ENCODE measurements at places on chromosomes 2 and 18.

DNA sequence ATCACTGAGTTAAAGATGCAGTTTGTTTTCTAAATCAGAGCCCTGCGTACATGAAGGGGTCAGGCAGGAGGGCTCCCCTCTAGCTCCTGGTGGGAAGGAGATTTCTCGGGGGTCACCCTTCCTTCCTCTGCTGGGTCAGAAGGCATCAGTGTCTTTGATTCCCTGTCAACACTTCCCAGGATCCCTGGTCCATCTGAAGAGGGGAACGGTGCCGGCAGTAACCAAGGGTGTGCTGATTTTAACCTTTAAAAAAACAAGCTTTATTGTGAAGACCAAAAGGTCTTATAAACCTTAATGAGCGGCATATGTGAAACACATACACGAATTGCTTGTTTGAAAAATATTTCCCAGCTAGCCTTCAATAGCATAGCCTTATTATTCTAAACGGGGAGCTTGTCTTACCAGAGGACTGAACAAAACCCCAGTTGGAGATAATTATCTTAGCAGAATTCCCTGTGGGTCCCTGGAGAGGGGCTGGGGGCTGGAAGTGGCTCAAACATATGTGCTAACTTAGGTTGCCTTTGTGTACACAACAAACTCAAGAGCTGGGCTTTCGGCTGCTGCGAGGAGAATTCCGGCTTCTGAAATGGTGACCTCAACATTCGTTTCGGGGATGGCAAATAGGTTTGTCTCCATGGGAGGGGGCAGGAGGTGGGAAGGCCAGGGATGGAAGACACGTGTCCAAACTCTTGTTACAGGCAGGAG lies 114.9 kb upstream of the MYCN start:
- no peak for DNase-seq

DNA sequence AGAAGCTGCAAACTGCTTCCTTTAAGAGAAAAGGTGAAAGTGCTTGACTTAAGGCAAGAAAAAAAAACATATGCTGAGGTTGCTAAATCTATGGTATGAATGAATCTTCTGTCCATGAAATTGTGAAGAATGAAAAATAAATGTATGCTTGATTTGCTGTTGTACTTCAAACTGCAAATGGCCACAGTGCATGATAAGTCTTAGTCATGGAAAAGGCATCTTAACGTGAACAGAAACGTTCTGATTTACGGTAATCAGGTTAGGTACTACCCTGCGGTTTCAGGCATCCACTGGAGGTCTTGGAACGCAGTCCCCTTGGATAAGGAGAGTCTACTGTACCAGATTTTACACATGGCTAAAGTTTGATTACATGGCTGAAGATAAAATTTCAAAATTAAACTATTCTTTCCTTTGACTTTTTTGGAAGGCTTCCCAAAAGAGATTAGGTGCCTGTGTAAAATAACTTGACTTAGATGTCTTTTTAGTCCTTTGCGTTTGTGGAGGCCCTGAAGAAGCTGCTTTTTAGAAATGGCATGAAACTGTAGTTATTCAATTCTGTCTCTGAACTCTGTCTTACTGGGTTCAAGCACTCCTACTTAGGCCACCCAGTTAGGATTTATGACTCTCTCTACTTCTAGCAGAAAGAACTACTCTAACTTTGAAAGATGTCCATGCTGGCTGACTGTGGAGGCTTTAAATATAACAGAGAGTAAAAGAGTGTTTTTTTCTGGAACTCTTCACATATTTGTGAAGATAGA lies 35.9 kb upstream of the SCN9A start:
- DNase-seq = no peak

DNA sequence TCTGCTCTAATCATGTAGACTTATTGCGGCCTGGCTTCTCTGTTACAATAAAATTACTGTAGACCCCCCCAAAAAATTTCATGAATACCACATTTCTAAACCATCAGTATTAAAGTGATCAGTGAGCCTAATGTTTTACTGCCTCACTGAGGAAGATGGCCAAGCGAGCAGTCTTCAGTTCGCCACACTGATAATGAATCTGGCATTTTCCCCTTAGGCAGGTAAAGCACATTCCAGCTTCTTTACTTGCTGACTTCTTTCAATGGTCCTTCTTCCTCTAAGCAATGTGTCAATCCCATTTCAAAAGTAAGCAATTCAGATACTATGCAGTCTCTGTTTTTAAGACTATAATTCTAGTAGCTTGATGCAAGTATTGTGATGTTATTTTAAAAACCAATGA lies 137.6 kb downstream of the LAMA1 start:
- no peak for DNase-seq

- DNase-seq = peak; percentile 97
Observed at GRCh38 chr2:96265840-96266679, at the start of the genes CIAO1 and TMEM127. Gene CIAO1 (plus strand): TSS chr2:96266225. CDS start chr2:96266351, 126 bp downstream. Gene TMEM127 (minus strand): TSS chr2:96265997. CDS start chr2:96265381, 616 bp downstream.

DNA sequence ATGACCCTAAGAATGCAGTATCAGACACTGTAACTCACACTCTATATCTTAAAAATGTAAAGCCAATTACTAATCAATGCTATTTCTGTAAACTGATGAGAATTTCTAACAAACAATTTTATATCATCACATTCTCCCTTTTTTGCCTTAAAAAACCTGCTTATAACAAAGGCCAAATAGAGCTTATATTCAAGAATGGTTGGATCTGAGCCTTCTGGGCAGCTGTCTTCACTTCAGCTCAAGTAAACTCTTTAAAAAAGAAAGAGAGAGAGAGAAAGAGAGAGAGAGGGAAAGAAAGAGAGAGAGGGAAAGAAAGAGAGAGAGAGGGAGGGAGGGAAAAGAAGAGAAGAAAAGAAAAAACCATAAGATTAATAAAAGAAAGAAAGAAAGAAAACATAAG lies 231.8 kb downstream of the KCNE4 start:
- DNase-seq = no peak

DNA sequence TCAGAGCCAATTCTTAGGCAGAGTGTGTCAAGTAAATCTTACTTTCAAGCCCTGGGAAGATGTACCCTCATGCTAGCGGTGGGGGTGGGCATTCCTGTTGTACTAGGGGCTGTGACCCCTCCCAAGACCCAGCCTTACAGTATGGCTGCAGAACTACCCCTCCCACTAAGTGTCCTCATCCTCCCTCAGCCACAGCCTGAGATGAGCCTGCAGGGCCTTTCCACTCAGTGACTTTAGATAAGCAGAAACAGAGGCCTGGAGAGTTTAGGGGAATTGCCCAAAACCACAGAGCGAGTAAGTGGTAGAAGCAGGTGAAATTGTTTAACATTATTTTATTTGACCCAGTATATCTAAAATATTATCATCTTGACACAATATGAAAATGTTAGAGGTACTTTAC lies 36.6 kb downstream of the TTC32 start:
- no peak for DNase-seq

GRCh38 chr2:151575338-151575737 lies 158.9 kb downstream of the NEB start:
- no peak for DNase-seq

GRCh38 chr2:164134336-164134735 lies 398.5 kb upstream of the FIGN start:
- no peak for DNase-seq

DNA sequence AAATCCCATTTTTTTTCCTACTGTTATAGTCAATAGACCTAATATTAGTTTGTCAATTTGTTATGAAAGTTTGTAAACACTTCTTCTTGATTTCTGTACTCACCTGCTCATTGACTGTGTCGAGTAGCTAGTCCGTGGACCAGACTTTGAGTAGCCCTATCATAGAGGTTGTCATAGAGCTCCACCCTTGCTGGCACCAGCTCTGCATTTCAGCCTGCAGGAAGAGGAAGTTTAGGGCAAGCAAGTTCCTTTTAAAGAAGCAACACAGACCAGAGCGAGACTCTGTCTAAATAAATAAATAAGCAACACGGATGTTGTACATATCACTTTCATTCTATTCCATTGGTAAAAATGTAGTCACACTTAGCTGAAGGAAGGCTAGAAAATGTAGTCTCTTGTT lies 74.0 kb downstream of the MCFD2 start:
- DNase-seq = no peak

- no peak for DNase-seq
Observed at GRCh38 chr2:42957109-42957860, 164.9 kb upstream of the HAAO start.

DNA sequence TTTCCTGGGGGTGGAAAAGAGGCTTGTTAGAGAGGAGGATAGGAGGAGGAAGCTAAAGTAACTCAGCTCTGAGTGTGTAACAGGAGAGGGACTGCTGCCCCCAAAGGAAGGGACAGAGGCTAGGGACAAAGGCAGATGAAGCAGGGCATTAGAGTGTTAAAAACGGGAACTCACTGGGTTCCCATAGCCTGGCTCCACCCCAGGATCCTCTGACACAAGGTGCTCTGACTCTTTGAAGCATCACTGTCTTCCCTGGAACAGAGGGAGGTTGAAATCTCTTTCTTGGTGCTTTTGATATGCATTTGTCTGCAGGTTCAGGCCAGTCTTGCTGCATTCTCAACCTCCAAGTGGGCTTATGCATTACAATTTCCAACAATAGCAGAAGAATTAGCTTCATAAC lies 22.9 kb downstream of the IL36A start:
- DNase-seq = no peak

DNA sequence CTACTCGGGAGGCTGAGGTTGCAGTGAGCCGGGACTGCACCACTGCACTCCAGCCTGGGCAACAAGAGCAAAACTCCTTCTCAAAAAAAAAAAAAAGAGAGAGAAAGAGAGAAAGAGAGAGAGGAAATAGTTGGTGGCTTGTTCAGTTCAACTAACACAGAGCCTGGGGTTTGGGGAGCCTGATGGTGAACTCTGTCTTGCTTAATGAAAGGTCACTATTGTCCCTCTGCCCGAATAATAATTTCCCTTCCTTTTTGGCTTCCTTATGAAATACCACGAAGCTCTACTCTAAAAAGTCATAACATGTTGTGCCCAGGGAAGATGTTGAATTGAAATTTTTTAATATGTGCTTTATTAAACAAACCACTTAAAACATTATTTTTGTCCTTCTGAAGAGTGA lies 17.3 kb downstream of the BCL2 start:
- DNase-seq = no peak

GRCh38 chr18:74625157-74625556 lies 27.5 kb downstream of the ZNF407 start:
- DNase-seq = no peak

DNA sequence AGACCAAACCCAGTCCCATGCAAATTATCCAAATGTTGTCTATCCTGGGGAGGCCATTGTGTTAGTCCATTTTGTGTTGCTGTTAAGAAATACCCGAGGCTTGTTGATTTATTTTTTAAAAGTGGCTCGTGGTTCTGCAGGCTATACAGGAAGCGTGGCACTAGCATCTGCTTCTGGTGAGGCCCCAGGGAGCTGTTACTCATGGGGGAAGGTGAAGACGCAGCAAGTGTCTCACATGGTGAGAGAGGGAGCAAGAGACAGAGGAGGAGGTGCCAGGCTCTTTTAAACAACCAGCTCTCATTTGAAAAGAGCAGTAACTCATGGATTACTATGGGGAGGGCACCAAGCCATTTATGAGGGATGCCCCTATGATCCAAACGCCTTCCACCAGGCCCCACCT lies 80.3 kb upstream of the ARL4C start:
- no peak for DNase-seq

- no peak for DNase-seq
Observed at GRCh38 chr2:241850544-241851324, 8.0 kb downstream of the PDCD1 start.

DNA sequence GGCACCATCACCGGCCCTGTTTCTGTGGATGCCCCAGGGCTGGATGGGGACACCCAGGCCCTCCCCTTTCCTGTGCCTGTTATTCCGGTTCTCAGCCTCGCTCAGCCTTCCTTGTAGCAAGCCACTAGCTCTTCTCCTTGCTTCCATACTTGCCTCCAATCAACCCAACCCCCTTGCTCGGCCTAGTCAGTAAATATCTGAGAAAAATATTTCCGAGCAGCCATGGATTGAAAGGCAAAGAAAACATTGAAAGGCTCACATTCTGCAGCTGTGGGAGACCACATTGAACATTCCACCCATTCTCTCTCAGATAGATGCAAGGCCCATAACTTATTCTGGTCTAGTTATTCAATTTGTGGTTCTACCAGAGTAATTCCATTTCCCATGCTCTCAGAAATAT lies 114.9 kb downstream of the SPP2 start:
- DNase-seq = no peak

DNA sequence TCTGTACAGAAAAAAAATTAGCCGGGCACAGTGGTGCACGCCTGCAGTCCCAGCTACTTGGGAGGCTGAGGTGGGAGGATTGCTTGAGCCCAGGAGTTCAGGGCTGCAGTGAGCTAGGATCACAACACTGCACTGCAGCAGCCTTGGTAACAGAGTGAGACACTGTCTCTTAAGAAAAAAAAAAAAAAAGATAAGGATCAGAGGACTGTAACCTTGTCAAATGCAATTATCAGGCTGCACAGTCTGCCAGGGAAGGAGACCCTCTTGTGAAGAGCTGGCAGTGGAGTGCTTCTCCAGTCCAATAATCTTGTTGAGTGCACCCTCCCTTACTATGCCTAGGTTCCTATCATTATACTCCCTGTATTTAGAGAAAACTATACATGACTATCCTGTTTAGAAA lies 330.7 kb downstream of the PDE11A start:
- DNase-seq = no peak

Data from stimulated activated CD4-positive, alpha-beta T cell treated with anti-CD3 and anti-CD28 coated beads, Interleukin-2, amount 100 ng/mL, for 4 hours (primary cell).